MG63 (cell line): ENCODE measurements at places on chromosomes 3 and 15. TPM values are rescaled to one million over a fixed set of nuclear protein-coding genes. Genes with fewer than 3 reads are reported as not detected.

The GOLGA8K gene
- total RNA-seq: 2.7 TPM in 1 of 2 replicates, not detected in the other

The SENP7 gene
- 2.8 and 5.6 TPM in 2 replicates for total RNA-seq

The SEMA6D gene
- 1.0 and 14.1 TPM in 2 replicates for total RNA-seq

The NR1I2 gene
- not detected in 2 replicates for total RNA-seq

The EFCC1 gene
- total RNA-seq: not detected in 2 replicates

The KCNMB2 gene
- total RNA-seq: 0.52 TPM in 1 of 2 replicates, not detected in the other

The ANKRD34C gene
- not detected in 2 replicates for total RNA-seq

The GOLGA8H gene
- 0.13 TPM in 1 of 2 replicates, not detected in the other for total RNA-seq

The RNU5B-1 gene
- total RNA-seq: not detected in 2 replicates

The ADCY5 gene
- total RNA-seq: not detected in 2 replicates

The ZDHHC19 gene
- total RNA-seq: not detected in 2 replicates

The RPL39L gene
- total RNA-seq: 145 and 309 TPM in 2 replicates

The GOLGA6L4 gene
- total RNA-seq: 2.2 TPM in 1 of 2 replicates, not detected in the other

The TERC gene
- 149 and 154 TPM in 2 replicates for total RNA-seq

The PLOD2 gene
- 228 and 423 TPM in 2 replicates for total RNA-seq

The CADM2 gene
- not detected in 2 replicates for total RNA-seq

The KNG1 gene
- total RNA-seq: not detected in 2 replicates

The ABHD6 gene
- 1.9 and 2.1 TPM in 2 replicates for total RNA-seq
